ENCODE measurements at places on chromosomes 2 and 18. TPM values are rescaled to one million over a fixed set of nuclear protein-coding genes. Genes with fewer than 3 reads are reported as not detected.

CRYBA2 gene
- total RNA-seq = not detected

- no peak overlapping the region for H3K27ac ChIP-seq
- no peak overlapping the region for H3K4me3 ChIP-seq
- H3K4me1 ChIP-seq = no peaks in the 10 kb centered on the region
- H3K36me3 ChIP-seq = no peaks in the 10 kb centered on the region
These were observed 850.4 kb downstream of the ERBB4 start for GRCh38 chr2:211688196-211688595.

DNA sequence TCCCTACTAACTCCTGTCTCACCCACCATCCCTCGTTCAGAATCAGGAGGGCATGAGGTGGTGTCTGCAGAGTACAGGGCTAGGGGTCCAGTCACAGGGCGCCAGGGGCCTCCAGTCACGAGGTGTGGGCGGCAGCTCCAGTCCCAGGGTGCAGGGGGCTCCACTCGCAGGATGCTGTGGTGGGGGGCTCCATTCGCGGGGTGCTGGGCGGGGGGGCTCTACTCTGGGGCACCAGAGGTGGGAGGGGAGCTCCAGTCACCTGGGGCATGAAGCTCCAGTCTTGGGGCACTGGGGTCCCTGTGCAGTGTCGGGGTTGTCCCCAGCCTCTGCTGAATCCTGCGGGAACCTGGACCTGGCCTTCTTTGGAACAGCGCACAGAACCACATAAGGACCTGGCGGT, 66.0 kb downstream of the EIPR1 start:
- no peak overlapping the region for H3K27ac ChIP-seq
- H3K27me3 ChIP-seq = no peaks in the 10 kb centered on the region
- H3K4me3 ChIP-seq = no peak overlapping the region
- H3K36me3 ChIP-seq = no peaks in the 10 kb centered on the region

DNA sequence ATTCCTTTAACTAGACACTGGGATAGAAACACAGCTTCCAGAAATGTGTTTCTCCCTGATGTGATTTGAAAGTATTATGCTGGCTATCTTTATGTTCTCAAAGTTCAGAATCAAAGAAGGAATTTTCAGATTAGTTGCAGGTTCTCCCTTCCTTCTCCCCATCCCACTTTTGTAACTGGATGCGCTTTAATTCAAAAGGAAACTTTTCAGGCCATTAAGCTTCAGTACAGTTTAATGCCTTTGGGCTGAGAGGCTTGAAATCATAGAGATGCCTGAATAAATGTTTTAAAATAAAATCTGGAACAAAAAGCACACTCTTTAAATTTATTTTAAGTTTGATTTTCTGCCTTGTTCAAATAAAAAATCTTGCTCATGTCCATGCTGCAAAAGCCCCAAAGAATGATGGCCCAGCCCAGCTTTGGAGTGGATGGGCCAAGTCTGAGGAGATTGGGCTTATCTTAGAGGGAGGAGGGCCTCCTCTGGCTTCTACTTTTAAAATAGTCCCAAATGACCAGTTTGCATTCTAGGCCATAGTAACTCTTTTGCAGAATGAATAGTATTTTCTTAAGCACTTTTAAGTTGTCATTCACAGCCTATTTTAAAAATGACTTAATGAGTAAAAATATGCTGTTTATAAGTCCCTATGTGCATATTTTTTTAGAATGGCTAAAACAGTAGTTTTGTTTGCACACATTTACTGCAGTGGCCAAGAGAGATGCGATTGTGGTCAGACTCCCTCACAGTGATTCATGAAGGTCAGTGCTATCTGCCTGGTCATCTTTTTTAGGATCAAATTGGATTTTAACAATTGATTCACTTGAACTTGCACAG, 129.2 kb downstream of the MTX2 start:
- DNase-seq = no peak
- H3K27ac ChIP-seq = no peak overlapping the region
- no peaks in the 10 kb centered on the region for H3K36me3 ChIP-seq
- H3K27me3 ChIP-seq = no peaks in the 10 kb centered on the region

ELAC1 gene
- total RNA-seq = 7.5 TPM

Data from suprapubic skin (tissue), 4 donors.